ENCODE measurements at places on chromosomes 11 and 22.

- DNase-seq, result no peak
Measured at GRCh38 chr11:65003282-65003681, 6.5 kb upstream of the BATF2 start.

DNA sequence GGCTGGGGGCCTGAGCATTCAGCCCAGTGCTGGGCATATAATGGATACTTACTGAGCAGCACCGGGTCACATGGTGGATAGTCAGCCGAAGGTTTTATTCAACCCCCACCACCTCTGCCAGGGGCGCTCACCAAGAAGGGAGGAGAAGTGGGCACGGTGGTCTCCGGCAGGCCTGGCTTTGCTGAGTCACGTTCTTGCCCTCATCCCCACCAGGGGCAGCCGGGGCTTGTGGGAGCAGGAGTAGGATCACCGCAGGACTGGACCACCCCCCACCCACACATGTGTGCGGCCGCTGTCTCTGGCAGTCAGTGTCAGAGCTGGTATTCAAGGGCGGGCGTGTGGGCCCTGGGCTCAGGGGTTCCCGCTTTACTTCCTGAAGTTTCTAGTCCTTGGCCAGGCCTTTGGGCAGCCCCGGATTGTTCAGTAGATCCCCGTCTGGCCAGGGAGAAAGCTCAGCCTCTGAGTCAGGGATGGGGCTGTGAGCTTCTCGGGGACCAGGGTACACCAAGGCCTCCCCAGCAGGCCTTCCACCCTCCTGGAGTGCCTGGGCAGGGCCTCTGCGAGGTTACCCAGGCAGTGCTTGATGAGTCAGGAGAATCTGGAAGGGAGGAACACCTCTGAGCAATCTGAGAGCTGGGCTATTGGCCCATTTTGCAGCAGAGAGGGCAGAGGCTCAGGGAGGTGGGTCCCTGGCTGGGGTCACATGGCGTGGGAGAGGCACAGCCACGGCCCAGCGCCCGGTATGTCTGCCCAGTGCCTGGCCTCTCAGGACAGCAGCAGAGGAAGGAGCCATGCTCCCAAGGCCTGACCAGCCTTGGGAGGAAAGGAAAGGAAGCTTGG, 60.6 kb downstream of the RTL6 start:
- no peak for DNase-seq

- DNase-seq, result no peak
Measured at GRCh38 chr11:104699981-104700380, 198.3 kb downstream of the CASP12 start.

- no peak for DNase-seq
Measured at GRCh38 chr11:96986516-96986915, 596.7 kb downstream of the JRKL start.

DNA sequence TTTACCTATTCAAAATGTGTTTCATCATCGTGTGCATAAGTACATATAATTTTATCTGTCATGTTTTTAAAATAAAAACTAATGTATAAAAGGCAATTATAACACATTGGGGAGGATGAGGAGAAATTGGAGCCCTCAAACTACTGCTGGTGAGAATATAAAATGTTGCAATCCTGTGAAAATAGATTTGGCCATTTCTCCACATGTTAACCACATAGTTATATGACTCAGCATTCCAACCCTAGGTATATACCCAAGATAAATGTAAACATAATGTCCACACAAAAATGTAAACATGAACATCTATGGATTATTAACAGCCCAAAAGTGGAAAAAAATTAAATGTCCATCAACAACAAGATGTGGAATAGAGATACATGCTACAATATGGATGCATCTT, 928.0 kb upstream of the FAT3 start:
- DNase-seq, result peak; percentile 9

GRCh38 chr11:132692891-132693290, 839.4 kb downstream of the OPCML start:
- DNase-seq, result no peak

- DNase-seq, result no peak
Measured at GRCh38 chr22:34966980-34967565, 98.9 kb upstream of the ISX start.

GRCh38 chr11:41316751-41317150, 142.7 kb downstream of the LRRC4C start:
- DNase-seq, result peak; percentile 87

DNA sequence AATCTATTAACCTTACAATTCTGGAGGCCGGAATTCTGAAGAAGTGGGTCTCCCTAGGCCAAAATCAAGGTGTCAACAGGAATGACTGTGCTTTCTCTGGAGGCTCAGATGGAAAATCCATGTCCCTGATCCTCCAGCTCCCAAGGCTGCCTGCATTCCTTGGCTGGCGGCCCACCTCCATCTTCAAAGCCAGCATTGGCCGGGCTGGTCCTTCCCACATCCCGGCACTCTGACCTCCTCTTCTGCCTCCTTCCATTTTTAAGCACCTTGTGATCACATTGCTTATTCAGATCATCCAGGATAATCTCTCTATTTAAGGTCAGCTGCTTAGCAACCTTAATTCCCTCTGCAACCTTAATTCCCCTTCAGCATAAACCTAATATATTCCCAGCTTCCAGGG, 22.7 kb upstream of the CTSD start:
- DNase-seq, result no peak

DNA sequence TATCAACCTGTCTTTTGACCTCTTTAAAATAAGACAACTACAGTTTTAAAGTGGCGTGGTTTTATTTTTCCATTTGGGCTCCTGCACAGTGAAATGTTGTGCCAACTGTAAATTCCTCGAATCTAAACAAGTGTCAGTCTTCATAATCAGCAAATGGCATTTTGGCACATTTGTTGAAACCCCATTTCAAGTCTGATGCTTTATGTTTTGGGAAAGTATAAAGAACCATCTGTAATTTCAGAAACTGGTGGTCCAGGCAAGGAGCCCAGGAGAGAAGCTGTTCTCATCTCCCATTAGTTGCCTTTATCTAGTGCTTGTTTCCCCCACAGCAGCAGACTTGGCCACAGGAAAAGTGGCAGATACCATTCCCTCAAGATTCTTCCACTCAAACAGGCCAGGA, 32.7 kb downstream of the VWA5A start:
- no peak for DNase-seq

DNA sequence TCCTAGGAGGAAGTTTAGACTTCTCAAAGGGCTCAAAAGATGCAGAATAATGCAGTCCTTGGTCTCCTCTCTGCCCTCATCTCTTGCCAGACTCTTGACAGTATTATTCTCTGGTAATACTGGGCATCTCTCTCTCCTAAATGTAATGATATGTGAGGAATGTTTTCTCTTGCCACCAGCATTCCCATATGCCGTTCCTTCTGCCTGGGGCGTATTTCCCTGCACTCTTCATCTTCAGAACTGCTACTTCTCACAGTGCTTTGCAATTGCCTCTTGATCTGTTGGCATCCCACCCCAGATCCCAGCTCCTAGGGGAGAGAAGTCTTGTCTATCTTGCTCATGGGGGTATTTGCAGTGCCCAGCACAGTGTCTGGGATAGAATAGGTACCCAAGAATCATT, 107.4 kb downstream of the RASSF10 start:
- no peak for DNase-seq

DNA sequence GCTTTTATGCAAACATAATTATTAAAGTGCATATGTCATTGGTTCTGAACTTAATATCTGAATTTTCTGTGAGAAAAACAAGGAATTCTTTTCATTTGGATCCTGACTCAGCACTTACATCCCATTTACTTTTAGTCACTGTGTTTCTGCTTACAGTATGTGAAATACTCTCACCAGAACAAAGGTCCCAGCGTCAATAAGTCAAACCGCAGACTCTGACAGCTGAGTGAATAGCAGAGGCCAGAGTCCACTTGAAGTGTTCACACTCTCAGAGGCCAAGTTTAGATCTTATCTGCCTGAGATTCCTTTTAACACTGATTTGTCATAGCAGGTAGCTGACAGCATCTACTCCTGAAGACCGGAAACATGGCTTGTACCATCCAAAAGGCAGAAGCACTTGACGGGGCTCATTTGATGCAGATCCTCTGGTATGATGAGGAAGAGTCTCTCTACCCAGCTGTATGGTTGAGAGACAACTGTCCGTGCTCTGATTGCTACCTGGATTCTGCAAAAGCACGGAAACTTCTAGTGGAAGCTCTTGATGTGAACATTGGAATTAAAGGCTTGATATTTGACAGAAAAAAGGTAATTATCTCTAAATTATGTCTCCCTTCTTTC, 14.6 kb downstream of the BBOX1 start:
- peak; percentile 20 for DNase-seq

DNA sequence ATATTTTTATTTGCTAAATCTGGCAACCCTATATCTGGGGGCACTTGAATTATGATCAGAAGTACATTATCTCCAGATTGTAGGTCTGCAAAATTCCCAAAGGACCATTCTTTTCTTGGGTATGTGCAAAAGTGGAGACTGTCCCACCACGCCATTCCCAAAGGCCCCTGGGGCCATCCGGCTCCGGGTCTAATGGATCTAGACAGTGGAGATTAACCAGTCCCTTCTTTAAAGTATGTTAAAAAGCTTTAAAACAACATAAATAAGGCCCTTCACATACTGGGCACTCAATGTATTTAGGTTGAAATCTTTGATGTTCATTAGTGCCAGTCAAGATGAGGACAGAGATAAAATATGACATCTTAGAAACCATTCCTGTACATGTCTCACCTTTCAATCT, 124.1 kb downstream of the MAML2 start:
- DNase-seq, result no peak

- DNase-seq, result no peak
Measured at GRCh38 chr11:37598381-37598780, 1000.3 kb upstream of the RAG2 start.

DNA sequence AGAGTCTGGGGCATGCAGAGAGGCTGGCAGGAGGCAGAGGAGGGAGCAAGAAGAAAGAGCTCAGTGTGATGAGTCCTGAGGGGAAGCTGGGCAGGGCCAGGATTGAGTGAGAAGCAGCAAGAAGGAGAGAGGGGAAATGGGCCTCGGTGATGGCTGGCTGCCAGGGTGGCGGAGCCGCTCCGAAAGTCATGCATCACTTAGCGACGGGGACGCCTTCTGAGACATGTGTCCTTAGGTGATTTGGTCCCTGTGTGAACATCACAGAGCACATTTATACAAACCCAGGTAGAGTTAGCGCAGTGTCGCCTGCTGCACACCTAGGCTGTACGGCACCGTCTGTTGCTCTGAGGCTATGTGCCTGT, 15.1 kb downstream of the TBC1D22A start:
- no peak for DNase-seq

Measured in astrocyte of the cerebellum (primary cell).